ENCODE measurements at places on chromosomes 3 and 15. TPM values are rescaled to one million over a fixed set of nuclear protein-coding genes. Genes with fewer than 3 reads are reported as not detected.

The GCNT3 gene
- total RNA-seq, result not detected

DNA sequence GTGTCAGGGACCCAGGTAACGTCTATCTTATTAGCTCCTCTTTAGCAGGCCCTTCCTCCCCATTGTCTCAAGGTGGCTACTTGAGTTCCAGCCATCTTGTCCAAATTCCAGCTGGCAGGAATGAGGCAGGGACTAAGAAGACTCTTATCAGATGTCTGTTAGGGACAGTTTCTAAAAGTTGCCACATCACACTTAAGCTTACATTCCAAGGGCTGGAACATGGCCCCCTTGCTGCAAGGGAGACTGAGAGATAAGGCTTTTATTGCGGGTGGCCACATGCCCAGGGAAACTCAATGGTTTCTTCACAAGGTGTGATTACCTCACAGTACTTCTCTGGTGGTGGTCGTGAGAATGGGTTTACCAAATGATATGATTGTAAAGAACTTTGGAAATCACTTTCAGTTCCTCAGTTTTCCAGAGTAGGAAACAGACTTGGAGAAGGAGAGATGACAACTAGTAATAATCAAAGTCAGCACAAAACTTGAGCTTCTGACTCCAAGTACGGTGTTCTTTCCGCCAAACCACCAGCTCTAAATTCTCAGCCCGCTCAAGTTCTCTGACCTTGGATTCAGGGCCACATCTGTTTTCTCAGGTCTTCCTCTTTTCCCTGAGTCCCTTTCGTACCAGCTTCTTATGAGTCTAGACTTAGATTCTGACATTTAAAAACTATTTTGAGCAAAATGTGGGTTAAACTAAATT lies 14.2 kb downstream of the PDIA5 start:
- DNase-seq, result no peak

The IL17RD gene
- total RNA-seq, result 17.9 TPM

- DNase-seq, result peak; percentile 89
These were observed 28.6 kb upstream of the C3orf80 start for GRCh38 chr3:160196511-160197104.

GRCh38 chr15:63663906-63664305 lies 66.7 kb downstream of the FBXL22 start:
- no peak for DNase-seq

DNA sequence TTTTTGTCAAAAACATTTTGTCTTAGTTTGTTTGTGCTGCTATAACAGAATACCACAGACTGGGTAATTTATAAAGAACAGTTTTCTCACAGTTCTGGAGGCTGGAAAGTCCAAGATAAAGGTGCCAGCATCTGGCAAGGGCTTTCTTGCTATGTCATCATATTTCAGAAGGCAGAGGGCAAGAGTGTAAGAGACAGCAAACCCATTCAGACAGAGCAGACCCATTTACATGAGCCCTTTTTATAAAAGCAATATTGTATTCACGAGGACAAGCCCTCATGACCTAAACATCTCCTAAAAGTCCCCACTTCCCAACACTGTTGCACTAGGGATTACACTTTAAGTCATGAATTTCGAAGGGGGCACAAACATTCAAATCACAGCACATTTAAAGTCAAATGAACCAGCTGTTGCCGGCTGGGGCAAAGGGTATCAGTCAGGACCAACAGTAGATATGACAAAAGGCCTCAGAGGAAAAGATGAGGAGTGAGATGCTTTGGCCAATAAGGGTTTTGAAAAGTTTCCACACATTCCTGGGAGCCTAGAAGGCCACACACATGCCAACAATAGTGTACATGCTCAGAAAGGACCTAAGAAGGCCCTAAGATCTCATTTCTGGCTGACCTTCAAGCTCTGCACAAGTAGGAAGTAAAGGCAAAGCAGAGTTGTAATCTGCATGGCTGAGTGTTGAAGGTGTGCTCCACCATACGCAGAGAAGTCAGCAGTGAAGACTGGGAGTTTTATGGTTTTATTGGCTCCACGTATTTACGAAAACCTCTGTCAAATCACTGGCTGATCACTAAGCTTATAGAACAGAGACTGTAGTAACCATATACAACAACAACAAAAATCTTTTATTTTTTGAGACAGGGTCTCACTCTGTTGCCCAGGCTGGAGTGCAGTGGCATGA lies 37.9 kb downstream of the UQCC5 start:
- no peak for DNase-seq

GRCh38 chr15:51144021-51144532 lies 49.4 kb upstream of the TNFAIP8L3 start:
- no peak for DNase-seq

DNA sequence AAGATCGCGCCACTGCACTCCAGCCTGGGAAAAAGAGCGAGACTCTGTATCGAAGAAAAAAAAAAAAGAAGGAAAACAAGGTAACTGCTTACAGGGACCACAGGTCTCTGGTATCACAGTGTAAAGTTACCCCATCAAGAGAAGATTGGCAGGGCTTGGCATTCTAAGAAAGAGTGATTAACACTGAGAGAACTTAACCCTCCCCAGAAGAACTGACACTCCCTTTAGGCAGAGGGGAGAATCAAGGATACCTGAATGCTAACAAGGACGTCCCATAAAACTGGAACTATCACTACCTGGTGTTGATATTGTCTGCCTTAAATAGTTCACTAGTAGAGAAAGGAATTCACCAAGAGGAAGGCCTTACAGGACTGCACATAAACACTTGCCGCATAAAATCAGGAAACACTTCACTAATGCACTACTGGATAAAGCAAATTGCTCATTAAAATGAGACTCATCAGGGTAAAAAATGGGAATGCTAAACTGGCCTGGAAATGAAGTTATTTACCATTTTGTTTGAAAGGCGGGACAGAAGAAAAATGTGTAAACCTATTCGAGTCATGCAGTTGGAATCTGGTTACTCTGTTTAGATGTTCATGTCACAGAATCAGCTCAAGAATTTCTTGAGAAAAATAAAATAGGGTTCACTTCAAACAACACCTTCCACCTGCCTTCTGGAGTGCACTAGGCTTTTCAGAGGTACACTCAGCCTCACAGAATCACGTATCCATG lies 121.6 kb downstream of the FOXP1 start:
- DNase-seq, result no peak

- no peak for DNase-seq
These were observed 3.6 kb upstream of the COL6A5 start for GRCh38 chr3:130341882-130342281.

GRCh38 chr3:121918779-121919483 lies 24.7 kb downstream of the SLC15A2 start:
- DNase-seq, result no peak

- peak; percentile 85 for DNase-seq
These were observed 1.5 kb upstream of the PPM1M start for GRCh38 chr3:52243791-52244628.

GRCh38 chr15:41621200-41622193 lies 38.7 kb upstream of the MGA start:
- peak; percentile 93 for DNase-seq

GRCh38 chr3:53902711-53903110 lies 11.1 kb upstream of the SELENOK start:
- no peak for DNase-seq

GRCh38 chr15:38535491-38536200 lies 29.0 kb downstream of the RASGRP1 start:
- peak; percentile 79 for DNase-seq

The THSD4 gene
- total RNA-seq, result 16.3 TPM

DNA sequence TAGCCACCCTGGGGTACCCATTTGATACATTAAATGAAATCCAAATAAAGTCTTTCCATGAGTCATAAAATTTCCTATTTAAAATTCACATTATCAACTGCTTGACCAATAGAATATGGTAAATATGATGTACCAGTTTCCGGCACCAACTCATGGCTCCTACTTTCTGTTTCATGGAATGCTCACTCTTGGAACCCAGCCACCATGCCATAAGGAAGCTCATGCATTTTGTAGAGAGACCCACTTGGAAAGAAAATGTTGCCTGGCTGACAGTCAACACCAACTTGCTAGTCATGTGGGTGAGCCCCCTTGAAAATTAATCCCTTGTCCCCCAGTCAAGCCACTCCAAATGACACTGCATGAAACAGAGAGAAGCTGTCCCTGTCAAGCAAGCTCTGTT lies 57.2 kb downstream of the WWTR1 start:
- no peak for DNase-seq

- peak; percentile 93 for DNase-seq
These were observed 1.6 kb downstream of the TSC22D2 start for GRCh38 chr3:150409512-150410310.

The ST8SIA2 gene
- not detected for total RNA-seq

The MASP1 gene
- 13.9 TPM for total RNA-seq

The DCBLD2 gene
- total RNA-seq, result 27.9 TPM

DNA sequence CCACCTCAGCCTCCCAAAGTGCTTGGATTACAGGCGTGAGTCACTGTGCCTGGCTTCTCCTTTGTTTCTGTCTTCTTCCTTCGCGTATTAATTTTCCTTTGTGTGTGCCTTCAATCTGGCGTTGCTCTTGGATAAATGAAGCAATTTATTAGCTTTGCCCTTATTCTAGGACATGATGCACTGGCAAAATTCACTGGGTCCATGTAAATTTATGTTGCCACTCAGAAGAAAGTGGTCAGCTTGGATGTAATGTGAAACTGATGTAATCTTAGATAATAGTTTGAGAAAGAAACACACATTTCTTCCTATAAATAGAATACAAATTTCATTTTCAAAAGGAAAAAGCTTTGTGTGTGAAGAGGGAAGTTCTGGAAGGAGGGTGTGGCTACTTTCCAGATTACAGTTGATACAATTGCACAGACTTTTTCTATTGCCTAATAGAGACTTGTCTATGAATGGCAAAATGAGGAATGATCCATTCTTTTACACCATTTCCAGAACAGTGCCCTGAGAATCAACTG lies 23.3 kb upstream of the ATP1B3 start:
- DNase-seq, result no peak
